ENCODE measurements at places on chromosomes 12 and 14.

DNA sequence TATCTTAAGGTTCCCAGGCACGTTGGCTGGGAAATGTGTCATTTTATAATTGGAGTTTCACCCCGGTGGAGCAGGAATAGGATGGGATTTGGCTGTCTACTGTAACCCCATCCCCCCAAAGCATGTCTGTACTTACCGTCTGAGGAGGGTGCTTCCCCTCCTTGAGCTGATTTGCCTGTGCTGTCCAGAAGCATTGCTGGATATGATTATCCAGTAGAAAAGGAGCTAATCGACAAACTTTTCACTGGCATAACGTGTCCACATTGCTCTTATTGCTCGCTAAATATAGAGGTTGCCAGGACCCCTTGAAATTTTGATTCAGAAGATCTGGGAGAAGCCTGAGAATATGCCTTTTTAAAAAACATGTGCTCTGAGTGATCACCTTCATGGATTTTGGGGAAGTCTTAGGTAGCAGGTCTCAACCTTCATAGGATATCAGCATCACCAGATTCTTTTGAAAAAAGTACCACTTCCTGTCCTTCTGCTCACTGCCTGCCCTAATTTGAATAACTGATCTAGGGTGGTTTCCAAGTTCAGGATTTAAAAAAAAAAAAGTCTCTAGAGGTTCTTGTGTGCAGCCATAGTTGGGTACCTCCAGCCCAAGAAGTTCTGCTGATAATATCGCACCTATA is 80.4 kb upstream of the KCNA1 start:
- no peak for DNase-seq

DNA sequence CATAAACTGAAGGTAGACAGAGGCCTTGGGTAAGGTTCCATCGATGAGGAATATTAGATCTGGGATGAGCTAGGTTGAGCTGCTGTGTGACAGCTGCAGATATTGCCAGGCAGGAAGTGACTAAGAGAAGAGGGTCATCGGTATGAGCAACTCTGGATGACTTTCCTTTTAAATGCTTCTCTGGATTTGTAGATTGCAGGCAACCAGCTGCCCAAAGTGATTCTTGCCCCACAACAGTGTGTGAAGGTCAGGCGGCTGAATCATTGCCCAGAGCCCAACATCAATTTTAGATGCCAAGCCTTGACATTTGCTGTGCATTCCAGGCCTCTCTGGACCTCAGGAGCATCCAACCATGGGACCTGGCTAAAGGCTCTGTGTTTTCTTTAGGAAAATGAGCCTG is 255.9 kb downstream of the DPF3 start:
- no peak for DNase-seq

DNA sequence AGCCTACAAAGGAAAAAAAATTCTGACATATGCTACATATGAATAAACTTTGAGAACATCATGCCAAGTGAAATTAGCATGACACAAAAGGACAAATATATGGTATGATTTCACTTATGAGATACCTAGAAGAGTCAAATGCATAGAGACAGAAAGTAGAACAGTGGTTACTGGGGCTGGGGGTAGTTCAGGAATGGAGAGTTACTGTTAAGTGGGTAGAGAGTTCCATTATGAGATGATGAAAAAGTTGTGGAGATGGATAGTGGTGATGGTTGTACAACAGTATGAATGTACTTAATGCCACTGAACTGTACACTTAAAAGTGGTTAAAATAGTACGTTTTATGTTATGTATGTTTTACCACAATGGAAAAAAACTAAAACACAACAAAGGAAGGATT is 92.3 kb downstream of the SCAF11 start:
- no peak for DNase-seq

DNA sequence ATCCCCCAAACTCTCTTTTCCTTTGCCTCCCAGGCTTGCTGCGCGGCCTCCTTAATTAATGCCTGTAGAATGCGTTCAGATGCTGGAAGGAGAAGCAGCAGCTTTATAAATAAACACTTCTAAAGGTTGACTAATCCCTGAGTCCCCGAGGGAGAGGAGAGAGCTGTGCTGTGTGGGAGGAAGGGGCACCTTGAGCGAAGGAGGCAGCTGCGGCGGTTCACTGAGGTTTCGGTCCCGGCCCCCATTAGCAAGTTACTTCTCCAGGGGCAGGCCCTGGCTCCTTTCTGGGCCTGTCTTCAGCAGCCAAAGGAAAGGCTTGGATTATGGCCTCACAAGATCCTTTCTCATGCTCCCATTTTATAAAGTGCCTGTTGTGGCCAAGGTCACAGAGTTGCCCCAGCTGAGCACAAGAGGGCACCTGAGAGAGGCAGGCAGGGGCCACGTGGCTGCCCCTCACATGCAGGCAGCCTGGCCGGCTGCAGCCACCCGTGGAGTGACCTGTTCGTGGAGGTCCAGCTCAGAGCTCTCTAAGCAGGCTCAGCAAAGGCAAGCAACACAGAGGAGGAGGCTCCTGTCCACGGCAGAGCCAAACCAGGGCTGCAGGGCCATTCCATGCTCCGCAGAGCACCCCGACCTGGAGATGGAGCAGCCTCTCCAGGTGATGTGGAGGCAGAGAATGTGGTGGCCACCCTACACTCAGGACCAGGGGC is 15.0 kb upstream of the CACNA2D4 start:
- no peak for DNase-seq

- DNase-seq, result no peak
These were observed at the start of gene GPR84 for GRCh38 chr12:54364413-54364812. TSS of gene GPR84 (minus strand) at chr12:54364486. CDS start at chr12:54363851, 635 bp downstream.

DNA sequence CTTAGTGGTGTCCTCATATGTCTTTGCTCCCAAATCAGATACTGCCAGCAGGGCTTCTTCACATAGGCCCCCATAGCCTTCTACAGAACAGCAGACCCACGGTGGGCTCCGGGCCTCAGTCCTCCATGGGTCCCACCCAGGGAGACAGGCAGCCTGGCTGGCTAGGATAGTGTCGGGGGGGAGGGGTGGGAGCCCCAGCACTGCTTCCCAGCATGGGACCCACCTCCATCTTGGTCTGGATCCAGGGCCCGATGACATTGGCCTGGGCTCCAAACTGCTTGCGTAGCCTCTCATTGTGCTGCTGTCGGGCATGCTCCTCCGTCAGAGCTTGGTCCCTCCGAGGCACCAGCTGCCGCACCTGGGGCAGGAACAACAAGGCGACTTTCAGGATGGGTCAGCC is 89.4 kb upstream of the ZFP36L1 start:
- DNase-seq, result no peak

- DNase-seq, result no peak
These were observed 10.2 kb downstream of the EID3 start for GRCh38 chr12:104313568-104314241.

DNA sequence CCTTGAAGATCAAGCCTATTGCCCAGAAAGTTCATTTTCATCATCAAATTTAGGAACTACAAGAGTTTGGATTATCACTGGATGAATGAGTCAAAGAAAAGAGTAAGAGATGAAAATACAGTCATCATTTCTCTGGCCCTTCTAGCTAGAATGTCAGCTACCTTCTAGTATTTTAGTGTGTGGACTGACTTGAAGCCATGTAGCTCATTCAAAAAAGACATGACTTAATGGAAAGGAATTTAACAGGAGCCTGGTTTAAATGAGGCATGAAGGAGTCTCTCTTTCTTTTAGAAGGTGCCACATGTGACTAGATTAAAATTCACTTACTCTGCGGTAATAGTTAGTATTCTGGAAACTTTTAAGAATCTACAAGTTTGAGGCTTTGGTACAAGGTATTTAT is 7.1 kb downstream of the PTHLH start:
- DNase-seq, result no peak

GRCh38 chr12:97005646-97006045 is 98.6 kb downstream of the NEDD1 start:
- DNase-seq, result no peak

GRCh38 chr12:31206038-31206670 is 119.8 kb downstream of the SINHCAF start:
- no peak for DNase-seq

Measured in ovary (tissue), 10 donors.